ENCODE measurements at places on chromosomes 3 and 15.

- DNase-seq, result no peak
Measured at GRCh38 chr3:46863261-46863782, at the start of gene MYL3. MYL3 (minus strand) TSS chr3:46863444; CDS start chr3:46863390, 54 bp downstream.

DNA sequence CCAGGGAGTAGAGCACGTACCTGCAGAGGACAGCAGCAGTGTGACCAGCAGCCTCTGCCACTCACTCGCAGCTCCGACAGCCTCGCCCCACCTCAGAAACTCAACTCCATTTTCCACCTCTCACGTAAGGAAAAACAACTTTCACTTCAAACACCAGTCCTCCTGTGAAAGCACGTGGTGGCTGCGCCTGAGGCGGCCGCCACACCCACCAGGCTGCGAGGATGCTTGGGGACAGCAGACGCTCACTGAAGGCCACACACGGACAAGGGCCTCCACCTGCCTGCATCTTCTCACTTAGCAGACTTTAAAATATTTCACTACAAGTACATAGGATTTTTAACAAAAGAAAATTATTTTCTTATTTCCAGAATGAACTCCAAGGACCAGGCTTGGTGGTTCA, 67.9 kb downstream of the CYFIP1 start:
- no peak for DNase-seq

GRCh38 chr15:60548101-60548500, 69.2 kb upstream of the ICE2 start:
- peak; percentile 69 for DNase-seq

DNA sequence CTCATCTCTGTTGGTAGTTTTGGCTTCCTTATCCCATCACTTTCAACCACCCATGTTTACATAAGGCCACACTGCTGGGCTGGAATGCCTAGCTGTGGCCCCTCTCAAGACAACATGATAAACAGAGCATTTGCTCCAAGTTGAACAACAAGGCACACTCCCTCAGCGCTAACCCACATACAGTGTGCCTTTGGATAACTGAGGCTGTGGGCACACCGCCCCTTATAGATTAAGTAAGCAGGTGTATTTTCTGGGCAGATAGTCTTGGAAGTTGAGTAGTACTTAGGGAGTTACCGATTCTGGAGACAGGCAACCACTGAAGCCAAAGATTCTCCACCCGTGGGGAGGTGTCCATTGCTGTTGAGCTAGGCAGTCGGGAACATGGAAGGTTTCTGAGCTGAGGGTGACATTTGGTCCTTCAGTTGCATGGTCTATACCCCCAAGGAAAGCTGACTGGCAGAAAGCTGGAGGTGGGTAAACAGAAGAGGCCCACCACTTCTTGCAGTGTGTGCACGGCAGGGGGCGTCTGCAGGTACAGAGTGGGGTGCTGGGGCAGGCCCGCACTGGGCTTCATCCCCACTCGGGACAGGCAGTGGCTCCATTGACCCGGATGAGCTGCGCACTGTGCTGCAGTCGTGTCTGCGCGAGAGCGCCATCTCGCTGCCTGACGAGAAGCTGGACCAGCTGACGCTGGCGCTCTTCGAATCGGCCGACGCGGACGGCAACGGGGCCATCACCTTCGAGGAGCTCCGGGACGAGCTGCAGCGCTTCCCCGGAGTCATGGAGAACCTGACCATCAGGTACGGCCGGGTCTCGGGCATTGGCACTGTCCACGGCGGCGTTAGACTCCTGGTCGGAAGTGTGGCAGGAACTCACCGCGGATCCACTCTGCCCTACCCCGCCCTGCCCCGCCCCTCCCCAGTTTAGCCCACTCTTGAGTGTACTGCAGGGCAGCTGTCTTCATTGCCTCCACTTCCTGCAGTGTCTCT, 16.8 kb downstream of the NOX5 start:
- DNase-seq, result peak; percentile 57

DNA sequence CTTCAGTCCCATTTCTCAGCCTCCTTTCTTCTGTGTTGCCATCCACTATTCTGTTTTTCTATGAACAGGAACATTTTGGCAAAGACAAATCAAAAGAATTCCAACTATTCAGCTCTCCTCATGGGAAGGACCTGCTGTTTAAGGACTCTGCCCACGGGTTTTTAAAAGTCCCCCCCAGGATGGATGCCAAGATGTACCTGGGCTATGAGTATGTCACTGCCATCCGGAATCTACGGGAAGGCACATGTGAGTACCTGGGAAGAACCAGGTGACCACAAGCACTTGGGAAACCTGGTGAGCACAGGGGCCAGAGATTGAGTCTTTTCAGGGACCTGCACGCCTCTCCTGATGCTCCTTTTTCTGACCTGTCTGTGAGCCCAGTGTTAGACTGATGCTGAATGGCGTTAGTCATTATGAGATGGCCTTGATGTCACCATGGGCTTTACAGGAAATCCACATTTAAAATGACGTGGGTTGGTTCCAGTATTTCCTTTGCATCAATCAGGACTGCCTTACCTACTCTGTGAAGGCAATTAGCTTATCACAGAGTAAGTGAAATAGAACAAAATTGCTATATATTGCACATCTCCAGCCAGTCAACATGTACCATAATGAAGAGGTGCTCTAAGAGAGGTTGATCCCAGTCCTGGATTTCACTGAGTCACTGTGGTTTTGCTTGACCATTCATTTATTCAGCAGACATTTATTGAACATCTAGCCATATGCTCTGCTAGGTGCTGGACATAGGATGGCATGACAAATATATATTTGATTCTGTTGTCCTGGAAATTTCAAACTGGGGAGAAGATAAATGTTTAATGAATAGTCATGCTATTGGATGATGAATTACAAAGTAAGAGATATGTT, 11.7 kb downstream of the TF start:
- DNase-seq, result no peak

DNA sequence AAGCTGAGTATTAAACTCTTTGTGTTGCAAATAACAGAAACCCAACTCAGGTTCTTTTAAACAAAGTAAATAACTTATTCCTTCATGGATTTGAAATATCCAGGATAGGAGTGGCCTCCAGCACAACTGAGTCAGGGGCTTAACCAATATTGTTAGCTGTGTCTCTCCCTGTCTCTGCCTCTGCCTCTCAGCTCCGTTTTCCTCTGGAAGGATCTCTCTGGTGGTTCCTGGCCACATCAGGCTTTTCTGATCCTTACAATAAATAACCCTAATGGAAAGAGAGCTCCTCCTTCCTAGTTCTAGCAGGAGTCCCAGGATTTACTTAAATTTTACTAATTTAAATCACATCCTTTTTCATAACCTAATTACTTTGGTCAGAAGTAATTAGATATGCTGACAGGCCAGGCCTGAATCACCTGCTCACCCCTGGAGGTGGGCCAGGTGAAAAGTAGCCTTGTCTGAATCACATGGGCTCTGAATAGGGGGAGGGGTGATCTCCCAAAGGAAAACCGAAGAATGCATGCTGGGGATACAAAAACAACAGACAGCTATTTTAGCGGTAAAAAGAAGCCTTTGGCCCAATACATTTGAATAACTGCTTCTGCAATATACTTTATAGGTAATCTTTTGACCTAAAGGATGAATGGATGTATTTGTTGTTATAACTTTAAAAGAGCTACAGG, 75.4 kb downstream of the REC114 start:
- no peak for DNase-seq

- no peak for DNase-seq
Measured at GRCh38 chr3:64220161-64220914, 4.9 kb downstream of the PRICKLE2 start.

DNA sequence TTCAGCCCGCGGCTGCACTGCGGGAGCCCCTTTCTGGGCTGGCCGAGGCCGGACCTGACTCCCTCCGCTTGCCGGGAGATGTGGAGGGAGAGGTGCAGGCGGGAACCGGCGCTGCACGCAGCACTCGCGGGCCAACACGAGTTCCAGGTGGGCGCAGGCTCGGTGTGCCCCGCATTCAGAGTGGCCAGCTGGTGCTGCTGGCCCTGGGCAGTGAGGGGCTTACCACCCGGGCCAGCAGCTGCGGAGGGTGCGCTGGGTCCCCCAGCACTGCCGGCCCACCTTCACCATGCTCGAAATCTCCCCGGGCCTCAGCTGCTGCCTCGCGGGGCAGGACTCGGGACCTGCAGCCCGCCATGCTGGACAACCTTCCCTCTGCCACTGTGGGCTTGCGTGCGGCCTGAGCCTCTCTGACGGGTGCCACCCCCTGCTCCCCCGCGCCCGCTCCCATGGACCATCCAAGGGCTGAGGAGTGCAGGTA, 733.5 kb upstream of the CCDC54 start:
- DNase-seq, result no peak

DNA sequence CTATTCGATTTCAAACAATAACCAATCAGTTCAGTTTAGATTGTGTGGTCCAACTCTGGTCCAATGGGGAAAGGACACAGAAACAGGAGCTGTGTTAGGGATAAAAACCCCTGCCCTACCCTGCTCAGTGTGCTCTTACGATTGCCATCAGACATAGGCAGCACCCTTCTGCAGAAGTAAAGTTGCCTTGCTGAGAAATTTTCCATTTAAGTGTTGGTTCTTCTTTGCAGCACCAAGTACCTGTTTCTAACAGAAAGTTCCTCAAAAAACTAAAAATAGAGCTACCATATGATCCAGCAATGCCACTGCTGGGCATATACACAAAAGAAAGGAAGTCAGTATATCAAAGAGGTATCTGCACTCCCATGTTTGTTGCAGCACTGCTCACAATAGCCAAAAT, 206.2 kb upstream of the CNTN4 start:
- DNase-seq, result no peak

GRCh38 chr3:16587047-16587680, 18.1 kb downstream of the DAZL start:
- DNase-seq, result no peak

GRCh38 chr3:34067536-34068051, 269.2 kb downstream of the PDCD6IP start:
- no peak for DNase-seq
